ENCODE measurements at places on chromosomes 6 and 20.

GRCh38 chr6:8269872-8270454, 165.4 kb downstream of the SLC35B3 start:
- DNase-seq, result no peak

DNA sequence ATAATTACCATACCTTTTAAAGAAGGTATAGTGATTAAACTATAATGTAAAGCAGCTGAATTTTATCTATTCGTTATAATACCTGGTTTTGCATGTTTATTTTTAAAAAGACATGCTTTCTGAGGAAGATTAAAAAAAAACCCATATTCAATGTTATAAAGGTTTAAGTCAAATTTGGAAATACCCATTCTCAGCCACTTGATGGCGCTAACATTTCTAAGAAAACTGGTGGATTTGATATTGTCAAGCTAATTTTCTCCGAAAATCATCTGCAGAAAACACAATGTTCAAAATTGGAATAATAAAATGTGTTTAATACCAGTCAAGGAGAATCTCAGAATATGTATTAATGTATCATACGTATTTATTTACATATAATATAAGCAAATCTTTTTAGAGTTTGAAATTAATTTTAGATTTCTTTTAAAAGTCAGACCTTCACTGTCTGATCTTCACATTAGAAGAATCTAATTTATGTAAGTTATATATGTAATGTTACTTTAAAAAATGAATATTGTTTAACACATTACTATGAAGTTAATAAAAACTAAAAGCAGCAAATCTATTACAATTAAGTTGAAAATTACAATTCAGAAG, 35.0 kb downstream of the SHPRH start:
- DNase-seq, result peak; percentile 8

DNA sequence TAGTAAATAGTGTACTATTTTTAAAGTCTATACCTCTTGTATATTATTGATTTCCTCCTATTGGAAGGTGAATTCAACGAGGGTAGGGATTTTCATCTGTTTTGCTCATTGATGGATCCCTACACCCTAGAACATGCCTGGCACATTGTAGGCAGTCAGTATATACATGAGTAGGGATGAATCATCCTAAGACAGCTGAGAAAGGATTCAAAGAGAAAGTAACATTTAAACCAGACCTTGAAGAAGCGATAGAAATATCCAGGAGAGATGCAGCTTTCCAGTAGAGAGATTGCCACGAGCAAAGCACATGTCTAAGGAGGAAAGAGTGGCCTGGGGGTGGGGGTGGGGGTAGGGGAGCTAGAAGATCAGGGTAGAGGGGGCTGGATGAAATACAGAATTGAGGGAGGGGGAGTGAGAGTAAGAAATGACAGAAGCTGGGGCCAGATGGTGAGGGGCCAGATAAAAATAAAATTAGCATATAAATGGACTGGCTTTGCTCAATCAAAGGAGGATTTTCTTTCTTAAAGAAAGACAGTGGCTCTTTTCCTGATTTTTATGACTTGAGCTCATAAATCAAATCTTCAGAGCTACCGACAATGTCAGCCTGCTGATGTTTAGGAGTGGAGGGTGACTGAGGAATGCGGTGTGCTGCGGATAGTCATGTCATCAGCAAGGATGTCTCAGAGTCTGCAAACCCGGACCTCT, 168.2 kb downstream of the SAMD5 start:
- DNase-seq, result no peak

DNA sequence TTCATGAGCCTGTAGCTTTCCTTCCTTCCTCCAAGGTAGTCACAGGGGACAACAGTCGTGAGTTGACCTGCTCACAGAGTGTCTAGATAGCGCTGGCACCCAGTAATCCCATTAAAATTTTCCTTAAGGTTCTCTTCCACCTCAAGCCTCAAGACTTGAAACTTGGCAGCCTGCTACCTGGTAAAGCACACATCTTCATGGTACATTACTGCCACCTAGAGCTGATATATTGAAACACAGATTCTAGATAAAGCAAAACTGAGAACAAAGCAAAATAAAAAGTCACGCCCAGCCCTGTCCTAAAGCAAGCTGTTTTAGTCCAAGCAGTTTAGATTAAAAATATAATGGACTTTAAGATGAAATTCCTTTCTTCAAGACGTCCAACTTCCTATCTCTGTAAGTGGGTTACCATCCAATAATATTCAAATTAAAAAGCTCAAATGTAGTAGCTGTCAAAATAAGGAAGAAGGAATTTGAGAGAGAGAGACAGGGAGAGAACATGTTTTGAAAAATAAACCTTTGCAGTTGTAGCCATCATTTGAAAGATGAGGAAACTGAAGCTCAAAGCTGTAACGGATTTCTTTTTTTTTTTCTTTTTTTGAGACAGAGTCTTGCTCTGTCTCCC, 50.7 kb upstream of the CD83 start:
- peak; percentile 67 for DNase-seq

DNA sequence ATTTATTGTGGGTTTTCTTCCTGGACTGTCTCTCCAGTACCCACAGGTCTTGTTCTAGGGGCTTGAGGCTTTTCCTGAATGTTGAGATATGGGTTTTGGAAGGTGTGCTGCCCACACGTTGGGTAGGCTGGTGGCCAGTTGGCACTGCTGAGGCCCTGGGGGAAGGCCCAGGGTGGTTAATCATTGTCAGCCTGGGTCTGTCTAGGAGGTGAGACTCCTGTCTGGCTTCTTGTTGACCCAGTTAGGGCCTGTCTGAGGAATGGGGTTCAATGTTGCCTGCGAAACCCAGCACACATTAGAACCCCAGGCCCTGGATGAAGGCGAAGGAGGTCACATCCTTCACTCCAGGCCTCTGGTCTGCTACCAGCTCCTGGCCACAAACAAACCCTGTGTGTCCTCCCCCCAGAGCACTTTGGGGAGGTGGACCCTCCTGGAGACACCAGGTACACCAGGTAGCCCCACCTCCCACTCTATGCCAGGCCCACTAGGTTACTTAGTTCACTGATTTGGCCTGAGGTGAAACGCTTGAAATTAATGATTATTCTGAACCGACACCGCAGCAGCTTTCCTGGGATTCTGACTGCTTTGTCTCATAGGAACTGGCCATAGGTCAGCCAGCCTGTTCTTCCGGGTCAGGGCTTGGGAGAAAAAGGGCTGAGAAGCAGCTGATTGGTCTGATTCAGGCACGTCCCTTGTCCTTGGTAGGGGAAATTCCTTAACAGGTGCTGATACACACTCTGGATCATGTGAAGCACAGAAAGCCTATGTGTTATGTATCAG, 15.2 kb downstream of the DNMT3B start:
- no peak for DNase-seq

GRCh38 chr6:41182069-41183034, 18.6 kb downstream of the TREML2 start:
- peak; percentile 96 for DNase-seq

DNA sequence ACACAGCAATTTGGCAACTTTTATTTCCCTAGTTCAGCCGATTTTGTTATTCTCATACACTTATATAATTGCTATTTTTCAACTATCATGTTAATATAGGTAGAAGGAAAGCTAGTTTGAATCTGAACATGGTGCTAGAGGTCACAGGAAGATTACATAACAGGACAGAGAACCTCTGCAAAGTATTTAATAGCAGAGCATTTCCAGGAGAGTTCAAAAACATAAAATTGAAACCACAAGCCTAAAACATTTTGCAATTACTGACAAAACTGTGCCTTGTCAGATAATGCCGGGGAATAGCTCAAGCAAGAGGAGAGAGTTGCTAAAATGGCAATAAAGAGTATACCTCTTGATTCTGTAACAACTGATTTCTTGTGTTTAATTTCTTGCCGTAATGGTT, 70.8 kb downstream of the TFAP2B start:
- no peak for DNase-seq

DNA sequence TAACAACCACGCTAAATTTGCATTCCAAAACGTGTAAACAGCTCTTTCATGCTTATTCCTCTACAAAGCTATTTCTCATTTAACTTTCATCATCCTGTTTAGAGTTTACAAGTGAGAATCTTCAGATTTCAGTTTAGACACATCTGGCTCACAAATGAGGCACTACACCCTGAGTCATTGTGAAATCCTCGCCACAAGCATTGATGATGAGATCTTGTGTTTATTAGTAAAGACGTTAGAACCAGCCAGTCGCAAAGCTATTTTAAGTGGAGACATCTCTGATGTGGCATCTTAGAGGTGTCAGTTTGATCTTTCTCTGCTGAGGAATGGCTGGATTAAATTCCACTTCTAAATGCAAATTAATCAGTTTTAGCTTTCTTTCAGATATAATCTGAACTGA, 8.3 kb upstream of the ISM1 start:
- no peak for DNase-seq

- no peak for DNase-seq
Measured at GRCh38 chr6:30494291-30494861, 5.1 kb downstream of the HLA-E start.

DNA sequence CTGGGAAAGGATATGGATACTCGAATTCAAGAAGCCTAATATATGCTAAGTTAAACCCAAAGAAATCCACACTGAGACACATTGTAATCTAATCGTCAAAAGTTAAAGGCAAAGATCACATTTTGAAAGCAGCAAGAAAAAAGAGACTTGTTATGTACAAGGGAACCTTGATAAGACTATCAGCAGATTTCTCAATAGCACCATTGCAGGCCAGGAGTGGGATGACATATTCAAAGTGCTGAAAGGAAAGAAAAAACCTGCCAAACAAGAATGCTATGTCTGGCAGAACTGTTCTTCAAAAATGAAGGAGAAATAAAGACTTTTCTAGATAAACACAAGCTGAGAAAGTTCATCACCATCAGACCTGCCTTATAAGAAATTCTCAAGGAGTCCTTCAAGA, 75.2 kb downstream of the COL21A1 start:
- DNase-seq, result no peak

DNA sequence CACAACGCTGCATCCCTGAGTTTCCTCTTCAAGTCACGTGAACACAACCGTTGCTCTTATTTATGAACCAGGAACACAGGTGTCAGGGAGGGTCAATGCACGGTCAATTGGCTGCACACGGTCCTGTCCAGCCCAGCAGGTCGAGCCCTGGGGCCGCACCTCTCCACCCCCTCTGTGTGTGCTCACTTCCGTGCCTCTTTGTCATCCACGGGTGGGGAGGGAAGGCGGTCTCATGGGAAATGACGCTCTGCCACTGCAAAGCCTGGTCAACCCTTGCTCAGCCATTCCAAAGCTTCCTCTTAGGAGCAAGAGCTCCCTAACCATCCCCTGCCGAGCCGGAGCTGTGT, 38.7 kb downstream of the DACT2 start:
- DNase-seq, result no peak

GRCh38 chr20:61173961-61174725, 77.9 kb upstream of the CDH4 start:
- no peak for DNase-seq

- no peak for DNase-seq
Measured at GRCh38 chr6:85580878-85581267, 12.8 kb downstream of the SNX14 start.

DNA sequence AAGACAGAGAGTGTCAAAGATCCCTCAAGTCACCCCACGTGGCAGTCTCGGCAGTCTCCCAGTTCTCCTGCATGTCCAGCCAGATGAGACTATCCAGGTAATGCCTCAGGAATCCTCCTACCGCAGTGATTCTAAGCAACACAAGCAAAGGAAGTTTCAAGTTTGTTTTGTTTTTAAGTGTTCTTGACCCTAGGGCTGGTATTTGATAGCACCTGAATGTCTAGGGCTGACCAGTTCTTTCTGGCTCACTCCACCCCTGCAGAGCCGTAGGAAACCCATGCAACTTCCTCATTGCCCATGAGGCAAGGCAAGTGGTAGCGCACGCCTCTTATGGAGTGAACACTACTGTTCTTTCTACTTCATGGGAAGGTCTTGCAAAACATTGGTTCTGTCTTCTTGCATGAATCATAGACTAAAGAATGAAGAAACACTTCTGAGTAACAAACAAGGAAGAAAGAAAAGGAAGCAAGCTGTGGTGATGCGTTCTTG, 24.8 kb upstream of the FOXQ1 start:
- peak; percentile 93 for DNase-seq

DNA sequence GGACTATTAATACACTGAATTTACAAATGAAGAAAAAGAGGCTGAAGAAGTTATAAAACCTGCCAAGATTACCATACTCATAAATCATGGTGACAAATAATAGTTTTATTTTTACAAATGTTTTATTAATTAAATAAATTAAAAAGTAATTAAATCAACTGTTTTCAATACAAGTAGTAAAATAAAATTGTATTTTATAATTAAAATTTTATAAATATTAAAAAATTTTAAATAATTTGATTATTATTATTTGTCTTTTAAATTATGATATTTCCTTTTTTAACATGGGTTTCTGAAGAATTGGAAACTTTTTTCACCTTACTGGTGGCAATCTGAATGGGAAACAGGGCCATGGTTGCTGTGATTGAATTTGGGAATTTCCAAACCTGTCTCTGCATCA, 177.3 kb upstream of the TSHZ2 start:
- DNase-seq, result no peak

- no peak for DNase-seq
Measured at GRCh38 chr6:31874084-31874670, 4.6 kb downstream of the SLC44A4 start.

- DNase-seq, result peak; percentile 76
Measured at GRCh38 chr6:166599205-166599604, 12.7 kb upstream of the RAMACL start.

- DNase-seq, result no peak
Measured at GRCh38 chr6:14915888-14916832, 329.7 kb upstream of the JARID2 start.

DNA sequence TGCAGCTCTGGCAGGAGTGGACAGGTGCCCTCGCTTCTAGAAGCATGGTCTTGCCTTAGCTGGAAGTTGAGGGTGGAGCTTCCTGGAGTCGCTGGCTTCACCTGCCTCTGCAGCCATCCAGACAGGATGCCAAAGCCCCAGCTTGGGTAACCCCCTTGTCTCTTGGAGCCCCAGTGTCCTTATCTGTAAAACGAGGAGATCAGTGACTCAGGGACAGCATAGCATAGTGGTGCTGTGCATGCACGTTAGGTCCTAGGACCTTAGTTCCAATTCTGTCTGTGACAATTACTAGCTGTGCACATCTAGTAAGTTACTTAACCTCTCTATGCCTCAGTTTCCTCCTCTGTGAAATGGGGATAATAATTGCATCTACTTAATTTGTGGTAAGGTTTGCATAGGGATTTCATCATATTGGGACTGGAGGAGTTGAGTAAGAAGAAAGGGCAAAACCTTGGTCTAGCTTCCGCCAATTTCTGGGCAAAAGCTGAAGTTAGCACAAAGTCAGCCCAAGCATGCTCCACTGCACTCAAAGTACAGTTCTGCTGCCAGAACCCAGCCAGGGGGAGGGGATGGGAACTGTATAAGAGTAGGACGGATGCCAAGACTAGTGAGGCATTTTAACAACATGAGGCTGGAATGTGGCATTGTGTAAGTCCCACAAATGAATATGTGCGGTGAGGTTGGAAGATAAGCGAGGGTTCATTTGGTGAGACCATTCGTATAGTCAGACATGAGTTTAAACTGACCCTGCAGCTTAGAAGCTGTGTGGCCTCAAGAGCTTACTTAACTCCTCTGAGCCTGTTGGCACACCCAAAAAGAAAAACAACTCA, 24.5 kb downstream of the TOX2 start:
- DNase-seq, result peak; percentile 90

- DNase-seq, result no peak
Measured at GRCh38 chr20:60956194-60956593, 295.9 kb upstream of the CDH4 start.

- no peak for DNase-seq
Measured at GRCh38 chr6:94289131-94289530, 869.8 kb upstream of the EPHA7 start.
